Right kidney (tissue), 9 donors: ENCODE measurements at places on chromosomes 13 and 19.

- DNase-seq: peak; percentile 29
Measured at GRCh38 chr13:44402899-44403445, 29.3 kb downstream of the SERP2 start.

DNA sequence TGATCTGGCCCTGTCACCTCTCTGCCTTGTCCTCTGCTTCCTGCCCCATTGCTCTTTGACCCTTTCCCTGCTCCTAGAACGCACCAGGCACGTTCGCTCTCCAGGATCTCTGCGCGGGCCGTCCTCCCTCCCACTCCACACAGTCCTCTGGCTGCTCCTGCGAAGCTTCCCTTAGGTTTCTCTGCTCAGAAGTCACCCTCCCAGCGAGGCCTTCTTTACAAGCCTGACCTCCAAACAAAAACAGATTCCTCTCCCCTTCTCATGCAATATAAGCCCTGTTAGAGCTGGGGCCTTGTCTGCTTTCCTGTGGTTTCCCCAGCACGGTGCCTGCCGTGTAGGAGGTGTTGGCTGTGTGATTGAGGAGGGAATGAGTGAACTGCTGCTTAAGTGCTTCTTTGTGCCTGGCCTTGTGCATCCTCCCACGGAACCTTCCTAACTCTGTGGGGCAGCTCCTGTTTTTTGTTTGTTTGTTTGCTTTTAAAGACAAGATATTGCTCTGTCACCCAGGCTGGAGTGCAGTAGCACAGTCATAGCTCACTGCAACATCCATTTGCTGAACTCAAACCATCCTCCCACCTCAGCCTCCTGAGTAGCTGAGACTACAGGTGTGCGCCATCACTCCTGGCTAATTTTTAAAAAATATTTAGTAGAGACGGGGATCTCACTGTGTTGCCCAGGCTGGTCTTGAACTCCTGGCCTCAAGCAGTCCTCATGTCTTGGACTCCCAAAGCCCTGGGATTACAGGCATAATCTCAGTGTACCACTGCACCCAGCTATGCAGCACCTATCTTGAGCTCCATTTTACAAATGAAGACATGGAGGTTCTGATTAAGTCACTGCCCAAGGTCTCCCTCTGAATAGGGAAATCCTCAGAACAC, 82.0 kb downstream of the SIPA1L3 start:
- DNase-seq: no peak

- no peak for DNase-seq
Measured at GRCh38 chr13:111152844-111153243, 37.7 kb downstream of the ARHGEF7 start.

DNA sequence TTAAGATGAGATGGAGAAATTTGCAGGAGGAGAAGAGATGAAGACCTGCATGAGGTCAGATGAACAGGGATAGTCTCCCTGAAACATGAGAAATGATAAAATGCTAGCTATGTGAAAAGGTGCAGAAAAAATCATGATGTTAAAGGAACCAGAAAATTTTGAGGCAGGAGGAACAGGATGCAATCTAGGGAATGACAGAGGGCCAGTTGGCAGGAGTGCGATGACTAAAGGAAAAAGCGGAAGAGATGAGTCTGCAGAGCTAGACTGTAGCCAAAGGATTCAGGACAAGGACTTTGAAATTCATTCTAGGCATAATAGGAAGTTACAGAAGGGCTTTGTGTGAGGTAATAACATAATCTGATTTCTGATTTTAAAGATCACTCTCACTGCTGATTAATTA, 77.9 kb downstream of the TRPC4 start:
- DNase-seq: no peak

DNA sequence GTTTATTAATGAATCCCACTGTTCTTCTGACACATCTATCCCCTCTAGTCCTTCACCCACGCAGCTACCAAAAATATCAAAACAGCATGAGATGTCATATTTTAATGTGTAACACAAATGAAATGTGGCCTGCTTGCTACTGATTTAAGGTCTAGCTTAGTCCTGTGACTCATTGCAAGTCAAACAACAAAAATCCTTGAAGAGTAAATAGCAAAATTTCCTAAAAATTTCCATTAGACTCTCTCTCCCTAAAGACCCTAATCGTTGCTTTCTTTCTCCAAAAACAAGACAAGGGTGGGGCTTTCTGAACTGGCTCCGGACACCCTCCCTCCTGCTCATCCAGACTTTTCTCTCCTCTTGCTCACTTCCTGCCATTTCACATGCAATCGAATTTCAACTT, 99.9 kb upstream of the IPO5 start:
- DNase-seq: no peak
